ENCODE measurements at places on chromosomes 6 and 20.

DNA sequence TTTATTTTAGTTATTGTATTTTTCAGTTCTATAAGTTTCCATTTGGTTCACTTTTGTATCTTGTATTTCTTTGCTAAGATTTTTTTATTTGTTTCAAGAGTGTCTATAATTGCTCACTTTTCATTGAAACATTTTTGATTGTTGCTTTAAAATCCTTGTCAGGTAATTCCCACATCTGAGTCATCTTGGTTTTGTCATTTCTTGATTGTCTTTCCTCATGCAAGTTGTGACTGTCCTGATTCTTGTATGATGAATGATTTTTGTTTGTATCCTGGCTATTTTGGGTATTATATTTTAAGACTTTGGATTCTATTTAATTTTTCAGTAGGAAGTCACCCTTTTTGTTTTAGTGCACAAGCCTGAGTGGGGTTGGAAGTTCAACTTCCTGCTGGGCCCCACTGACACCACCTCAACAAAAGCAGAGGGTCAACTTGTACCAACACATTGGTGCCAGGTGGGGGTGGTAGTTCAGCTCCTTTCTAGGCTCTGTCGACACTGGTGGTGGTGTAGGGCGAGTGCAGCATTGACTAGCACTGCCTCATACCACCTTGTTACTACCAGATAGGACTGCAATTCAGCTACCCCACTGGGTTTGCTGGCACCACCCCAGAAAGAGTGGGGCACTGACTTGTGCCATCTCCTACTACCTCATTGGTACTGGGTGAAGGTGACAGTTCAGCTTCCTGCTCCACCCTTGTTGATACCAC is 8.8 kb downstream of the RSPH3 start:
- DNase-seq, result no peak

DNA sequence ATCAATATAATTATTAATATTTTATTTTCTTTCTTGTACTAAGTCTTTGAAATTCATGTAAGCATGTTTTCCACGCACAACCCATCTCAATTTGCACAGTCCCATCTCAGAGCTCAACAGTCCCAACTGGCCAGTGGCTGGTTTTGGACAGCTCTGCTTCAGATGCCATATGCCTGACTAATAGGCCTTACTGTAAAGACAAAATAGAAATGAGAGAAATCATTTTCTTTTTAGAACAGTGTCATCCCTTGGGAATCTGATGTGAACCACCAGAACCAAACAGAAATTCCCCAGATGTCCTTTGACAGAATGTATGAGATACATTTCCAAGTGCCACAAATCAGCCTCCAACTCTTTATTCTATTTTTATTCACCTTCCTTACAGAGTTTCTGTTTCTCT is 338.9 kb downstream of the ESR1 start:
- DNase-seq, result no peak

GRCh38 chr20:2626853-2627541 is 25.4 kb upstream of the NOP56 start:
- DNase-seq, result no peak

DNA sequence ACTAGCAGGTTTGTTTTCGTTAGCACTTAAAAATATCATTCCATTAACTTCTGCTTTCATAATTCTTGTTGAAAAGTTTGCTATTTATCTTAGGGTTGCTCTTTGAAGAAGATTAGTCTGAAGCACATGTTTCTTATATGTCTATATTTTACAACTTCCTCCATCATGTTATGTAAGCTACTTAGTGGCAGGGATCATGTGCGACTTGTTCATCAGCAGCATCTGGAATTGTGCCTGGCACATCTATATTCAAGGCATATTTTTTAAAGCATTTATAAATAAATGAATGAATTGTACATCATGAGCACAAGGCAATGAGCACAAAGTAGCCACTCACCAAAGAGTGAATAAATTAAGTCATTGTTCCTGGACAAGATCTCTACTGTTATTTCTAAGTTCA is 187.2 kb upstream of the COL21A1 start:
- DNase-seq, result no peak

DNA sequence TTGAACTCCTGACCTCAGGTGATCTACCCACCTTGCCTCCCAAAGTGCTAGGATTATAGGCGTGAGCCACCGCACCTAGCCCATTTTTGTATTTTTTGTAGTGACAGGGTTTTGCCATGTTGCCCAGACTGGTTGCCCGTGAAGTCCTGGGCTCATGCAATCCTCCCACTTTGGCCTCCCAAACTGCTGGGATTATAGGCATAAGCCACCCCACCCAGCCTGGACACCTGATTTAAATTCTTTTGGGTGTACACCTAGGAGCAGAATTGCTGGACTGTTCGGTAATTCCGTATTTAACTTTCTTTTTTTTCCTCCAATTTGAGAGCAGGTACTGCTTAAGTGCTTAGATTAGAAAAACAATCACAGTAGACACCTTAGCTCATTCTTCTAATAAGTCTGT is 5.6 kb upstream of the NRM start:
- DNase-seq, result no peak

DNA sequence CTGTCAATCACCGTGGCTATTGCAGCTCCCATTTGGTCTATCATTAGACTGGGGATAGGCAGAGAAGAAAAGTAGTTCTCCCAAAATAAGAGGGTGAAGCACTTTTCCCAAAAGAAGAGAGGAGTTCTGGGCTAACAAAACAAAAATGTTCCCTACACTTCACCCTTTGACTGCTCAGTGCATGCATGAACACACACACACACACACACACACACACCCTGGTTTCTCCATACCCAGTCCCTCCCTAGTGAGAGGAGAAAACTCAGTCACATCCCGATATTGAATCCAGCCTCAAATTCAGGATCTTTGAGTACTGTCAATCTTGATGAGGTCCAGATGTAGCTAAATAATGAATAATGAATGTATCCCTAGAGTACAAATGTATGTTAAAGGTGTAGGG is 4.6 kb upstream of the TBPL1 start:
- DNase-seq, result no peak

All from stimulated activated CD8-positive, alpha-beta memory T cell treated with anti-CD3 and anti-CD28 coated beads, Interleukin-15, amount 100 ng/mL, for 48 hours (primary cell).